IPS DF 19.7 (cell line): ENCODE measurements at places on chromosomes 16 and 17.

GRCh38 chr16:11689031-11689840 lies 21.0 kb downstream of the SNN start:
- DNase-seq: no peak

DNA sequence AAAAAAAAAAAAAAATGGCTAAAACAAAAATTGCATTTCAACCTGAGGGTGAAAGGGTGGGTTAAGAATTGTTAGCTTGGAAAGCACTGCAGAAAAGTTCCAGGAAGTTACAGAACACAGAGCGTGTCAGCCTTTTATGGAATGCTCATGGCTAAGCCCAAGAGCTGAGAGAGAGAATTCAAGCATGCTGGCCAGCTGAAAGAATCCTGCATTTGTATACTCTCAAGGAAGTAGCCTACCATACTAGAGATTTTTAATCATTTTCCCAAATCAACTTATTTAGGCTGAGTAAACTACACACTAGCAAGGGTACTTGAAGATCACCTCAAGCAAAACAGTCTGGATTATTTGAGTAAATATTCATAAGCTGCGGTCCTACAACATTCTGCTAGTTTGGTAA lies 153.9 kb downstream of the KCNJ2 start:
- DNase-seq: no peak

DNA sequence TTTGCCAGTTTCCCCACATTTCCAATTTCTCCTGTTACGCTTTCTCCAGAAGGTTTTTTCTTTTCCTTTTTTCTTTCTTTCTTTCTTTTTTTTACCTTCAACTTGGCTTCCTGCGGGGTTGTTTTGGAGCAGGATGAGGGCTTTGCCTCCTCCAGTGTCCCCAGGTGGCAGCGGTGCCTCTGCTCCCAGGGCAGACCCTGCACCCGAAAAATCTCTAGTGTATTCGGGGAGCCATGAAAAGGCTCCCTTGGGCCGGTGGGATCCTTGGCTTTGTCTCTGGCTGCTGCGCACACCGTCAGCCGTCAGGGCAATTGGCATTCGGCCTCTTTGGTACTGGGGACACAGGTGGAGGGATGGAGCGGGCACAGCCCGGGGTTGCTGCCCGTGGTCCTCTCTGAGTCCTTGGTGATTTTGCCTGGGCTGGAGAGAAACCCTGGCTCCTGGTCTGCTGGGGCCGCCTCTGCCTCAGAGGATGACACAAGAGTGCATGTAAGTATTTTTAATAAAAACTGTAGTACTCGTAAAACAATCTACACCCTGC lies 846 bp downstream of the ITGB3 start:
- DNase-seq: no peak

DNA sequence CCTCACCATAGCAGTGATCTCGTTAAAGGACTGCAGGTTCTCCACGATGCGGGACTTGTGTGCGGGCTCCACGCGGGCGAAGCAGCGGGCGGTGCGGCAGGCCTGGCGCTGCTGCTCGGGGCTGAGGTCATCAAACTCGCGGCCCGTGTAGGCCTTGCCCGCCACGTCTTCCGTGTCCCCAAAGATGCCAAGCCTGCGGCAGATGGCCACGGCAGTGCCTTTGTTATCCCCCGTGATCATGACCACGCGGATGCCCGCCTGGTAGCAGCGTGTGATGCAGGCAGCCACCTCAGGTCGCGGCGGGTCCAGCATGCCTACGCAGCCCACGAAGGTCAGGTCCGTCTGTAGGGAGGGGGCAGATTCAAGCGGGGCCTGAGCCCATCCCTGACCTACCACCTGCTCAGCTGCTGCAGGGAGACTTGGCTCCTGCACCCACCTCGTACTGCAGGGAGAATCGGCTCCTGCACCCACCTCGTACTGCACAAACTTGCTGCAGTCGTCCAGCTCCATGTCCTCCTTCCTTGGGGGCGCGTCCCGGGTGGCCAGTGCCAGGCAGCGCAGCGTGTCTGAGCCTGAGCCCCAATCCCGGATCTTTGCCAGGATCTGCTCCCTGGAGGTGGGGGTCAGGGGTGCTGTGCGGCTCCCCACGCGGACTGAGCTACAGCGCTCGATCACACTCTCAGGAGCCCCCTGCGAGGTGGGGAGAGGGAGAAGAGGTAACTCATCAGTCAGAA lies 23.1 kb downstream of the ATP2A3 start:
- DNase-seq: no peak

DNA sequence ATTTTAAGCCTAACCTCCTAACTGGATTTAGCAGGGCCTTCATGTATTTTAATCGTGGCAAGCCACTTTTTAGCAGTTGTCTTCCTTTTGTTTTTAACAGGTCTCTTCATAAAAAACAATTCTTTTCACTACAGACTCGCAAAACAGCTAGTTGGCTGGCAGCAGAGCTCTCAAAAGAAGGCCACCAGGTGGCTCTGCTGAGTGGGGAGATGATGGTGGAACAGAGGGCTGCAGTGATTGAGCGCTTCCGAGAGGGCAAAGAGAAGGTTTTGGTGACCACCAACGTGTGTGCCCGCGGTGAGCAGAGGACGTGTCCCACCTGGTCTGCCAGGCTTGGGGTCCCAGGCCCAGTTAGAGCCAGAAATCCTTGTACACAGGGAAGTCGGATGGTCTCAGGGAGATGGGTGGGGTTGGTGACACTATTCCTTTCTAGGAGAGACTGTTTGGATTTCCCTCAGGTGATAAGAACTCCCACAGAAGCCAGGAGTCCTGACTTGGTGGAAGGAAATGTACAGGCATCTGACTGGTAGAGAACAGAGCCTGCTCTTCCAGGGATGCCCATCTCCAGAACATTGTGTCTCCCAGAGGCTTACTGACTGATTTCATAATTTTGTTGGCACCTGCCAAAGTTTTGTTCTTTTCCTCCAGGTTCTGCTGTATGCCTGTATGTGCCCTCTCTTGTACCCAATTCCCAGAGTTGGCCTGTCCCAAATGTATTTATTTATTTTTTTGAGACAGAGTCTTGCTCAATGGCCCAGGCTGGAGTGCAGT lies 14.9 kb upstream of the DDX19A start:
- DNase-seq: no peak

DNA sequence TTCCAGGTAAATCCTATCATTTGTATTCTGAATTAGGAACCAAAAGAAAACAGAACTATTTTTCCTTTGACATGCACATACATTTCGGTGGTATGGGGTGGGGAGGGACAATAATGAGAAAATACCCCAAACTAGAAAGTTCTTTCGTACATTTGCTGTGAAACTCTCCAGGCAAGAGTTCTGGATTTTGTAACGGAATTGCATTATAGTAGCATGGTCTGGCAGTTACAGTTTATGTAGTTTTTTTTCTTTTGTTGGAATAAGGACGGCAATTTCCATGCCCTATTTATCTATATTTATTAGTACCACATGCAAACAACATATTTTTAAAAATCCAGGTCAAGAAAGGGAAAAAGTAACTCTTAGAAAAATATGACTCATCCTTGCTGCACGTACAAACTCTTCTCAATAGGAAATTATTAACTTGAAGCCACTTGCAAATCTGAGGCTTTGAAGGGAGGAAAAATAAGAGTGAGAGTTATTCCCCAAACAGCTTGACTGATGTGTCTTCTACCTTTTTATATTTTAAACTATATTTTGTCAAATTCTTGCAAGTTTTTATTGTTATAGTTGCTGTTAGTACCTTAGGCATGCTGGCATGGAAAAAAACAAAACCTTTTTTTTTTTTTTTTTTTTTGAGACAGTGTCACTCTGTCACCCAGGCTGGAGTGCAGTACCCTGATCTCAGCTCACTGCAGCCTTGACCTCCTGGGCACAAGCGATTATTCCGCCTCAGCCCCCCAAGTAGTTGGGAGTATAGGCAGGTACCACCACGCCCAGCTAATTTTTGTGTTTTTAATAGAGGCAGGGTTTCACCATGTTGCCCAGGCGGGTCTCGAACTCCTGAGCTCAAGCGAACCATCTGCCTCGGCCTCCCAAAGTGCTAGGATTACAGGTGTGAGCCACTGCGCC lies 69.3 kb downstream of the WWP2 start:
- DNase-seq: no peak

DNA sequence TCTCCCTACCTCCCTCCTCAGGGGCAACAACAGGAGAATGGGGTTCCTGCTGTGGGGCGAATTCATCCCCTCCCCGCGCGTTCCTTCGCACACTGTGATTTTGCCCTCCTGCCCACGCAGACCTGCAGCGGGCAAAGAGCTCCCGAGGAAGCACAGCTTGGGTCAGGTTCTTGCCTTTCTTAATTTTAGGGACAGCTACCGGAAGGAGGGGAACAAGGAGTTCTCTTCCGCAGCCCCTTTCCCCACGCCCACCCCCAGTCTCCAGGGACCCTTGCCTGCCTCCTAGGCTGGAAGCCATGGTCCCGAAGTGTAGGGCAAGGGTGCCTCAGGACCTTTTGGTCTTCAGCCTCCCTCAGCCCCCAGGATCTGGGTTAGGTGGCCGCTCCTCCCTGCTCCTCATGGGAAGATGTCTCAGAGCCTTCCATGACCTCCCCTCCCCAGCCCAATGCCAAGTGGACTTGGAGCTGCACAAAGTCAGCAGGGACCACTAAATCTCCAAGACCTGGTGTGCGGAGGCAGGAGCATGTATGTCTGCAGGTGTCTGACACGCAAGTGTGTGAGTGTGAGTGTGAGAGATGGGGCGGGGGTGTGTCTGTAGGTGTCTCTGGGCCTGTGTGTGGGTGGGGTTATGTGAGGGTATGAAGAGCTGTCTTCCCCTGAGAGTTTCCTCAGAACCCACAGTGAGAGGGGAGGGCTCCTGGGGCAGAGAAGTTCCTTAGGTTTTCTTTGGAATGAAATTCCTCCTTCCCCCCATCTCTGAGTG lies 5.9 kb upstream of the LASP1NB start:
- no peak for DNase-seq

DNA sequence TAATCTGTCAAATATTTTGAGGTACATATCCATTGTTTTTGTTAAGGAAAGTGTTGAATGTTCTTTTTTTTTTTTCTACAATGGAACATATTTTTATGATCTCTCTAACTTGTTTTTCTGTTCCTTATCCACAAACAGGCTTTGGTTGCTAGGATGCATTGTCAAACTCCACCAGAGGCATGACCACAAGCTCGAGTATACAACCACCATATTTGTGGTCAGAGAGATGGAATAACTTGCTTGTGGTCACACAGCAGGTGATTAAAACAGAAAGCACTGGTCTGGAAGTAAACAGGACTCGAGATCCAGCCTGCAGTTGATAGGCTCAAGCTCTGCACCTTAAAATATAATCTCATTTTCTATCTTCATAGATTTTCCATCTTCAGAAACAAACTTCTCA lies 105.8 kb upstream of the ADAMTS18 start:
- no peak for DNase-seq

- DNase-seq: no peak
Observed at GRCh38 chr17:39745335-39746144, 7.8 kb downstream of the GRB7 start.

DNA sequence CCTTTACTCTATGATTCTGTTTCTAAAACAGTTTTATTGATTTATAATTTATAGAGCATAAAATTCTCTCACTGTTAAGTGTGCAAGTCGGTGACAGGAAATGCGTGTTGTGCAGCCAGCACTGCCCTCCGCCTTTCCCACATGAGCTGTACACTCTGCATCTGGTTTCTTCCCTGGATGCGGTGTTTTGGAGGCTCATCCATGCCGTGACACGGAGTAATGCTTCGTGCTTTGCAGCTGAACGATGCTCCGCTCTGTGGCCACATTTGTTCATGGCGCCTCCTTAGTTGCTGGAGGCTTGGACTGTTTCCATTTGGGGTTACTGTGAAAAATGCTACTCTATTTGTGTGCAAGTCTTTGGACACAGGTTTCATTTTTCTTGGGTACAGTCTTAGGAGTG lies 7.2 kb upstream of the IGFALS start:
- DNase-seq: no peak

GRCh38 chr17:67686241-67686640 lies 31.5 kb upstream of the NOL11 start:
- DNase-seq: no peak

- no peak for DNase-seq
Observed at GRCh38 chr17:21149621-21150020, 22.9 kb downstream of the DHRS7B start.

GRCh38 chr16:85614338-85615013 lies 1.4 kb downstream of the GSE1 start:
- no peak for DNase-seq

GRCh38 chr16:28311913-28312312 lies 19.6 kb downstream of the SBK1 start:
- no peak for DNase-seq

GRCh38 chr17:45855691-45856336 lies 11.1 kb downstream of the SPPL2C start:
- no peak for DNase-seq

GRCh38 chr17:28612936-28613872 lies 781 bp downstream of the RSKR start:
- DNase-seq: no peak

DNA sequence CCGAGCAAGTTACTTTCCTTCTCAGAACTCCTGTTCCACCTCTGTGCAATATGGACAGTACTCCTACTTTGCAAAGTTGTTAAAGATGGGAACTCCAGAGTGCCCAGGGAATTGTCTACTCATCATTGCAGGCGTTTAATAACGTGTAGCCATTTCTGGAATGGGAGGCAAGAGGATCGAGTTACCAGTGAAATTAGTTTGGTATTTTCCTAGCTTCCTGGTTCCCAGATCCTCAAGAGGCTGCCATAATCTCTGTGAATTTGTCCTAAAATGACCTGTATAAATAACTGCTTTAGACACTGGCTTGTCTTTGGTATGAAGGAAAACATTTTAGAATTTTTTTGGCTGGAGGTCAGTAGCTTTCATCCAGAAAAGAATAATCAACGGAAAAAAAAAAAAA lies 27.7 kb downstream of the WWOX start:
- DNase-seq: no peak

DNA sequence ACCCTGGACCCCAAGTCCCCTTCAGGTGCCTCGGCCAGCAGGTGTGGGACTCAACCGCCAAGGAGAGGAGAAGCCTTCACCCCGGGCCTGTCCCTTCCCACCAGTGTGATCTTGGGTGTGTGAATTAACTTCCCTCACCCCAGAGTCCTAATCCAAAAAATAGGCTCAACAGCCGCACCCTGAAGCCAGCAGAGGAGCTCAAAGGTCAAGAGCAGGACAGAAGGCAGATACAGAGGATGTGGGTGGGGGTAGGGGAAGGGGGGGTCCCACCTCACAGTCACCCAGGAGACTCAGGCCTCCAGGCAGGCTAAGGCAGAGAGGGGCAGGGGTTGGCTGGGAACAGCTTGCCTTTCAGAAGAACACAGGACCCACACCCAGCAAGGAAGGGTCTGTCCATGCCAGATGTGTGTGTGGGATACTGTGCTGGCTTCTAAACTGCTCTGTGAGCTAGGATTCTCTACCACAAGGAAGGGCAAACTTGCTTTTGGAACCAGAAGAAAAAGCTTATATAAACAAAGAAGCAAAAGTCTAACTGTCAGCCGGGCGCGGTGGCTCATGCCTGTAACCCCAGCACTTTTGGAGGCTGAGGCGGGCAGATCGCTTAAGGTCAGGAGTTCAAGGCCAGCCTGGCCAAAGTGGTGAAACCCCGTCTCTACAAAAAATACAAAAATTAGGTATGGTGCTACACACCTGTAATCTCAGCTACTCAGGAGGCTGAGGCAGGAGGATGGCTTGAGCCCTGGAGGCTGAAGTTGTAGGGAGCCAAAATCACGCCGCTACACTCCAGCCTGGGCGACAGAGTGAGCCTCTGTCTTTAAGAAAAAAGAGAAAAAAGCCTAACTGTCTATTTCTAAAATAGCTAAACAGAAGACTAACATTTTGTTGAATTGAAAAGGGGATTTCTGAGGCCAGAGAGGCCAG lies 4.6 kb downstream of the PIEZO1 start:
- no peak for DNase-seq

- no peak for DNase-seq
Observed at GRCh38 chr17:47802341-47803022, 19.1 kb downstream of the OSBPL7 start.

GRCh38 chr17:7211491-7212273 lies 8.0 kb downstream of the DLG4 start:
- DNase-seq: no peak

GRCh38 chr16:27498916-27499658 lies 50.6 kb downstream of the GTF3C1 start:
- DNase-seq: no peak
